ENCODE measurements at places on chromosomes 7 and 10.
A peak's percentile ranks its signal among the peaks of the same experiment; 100 is the strongest.

DNA sequence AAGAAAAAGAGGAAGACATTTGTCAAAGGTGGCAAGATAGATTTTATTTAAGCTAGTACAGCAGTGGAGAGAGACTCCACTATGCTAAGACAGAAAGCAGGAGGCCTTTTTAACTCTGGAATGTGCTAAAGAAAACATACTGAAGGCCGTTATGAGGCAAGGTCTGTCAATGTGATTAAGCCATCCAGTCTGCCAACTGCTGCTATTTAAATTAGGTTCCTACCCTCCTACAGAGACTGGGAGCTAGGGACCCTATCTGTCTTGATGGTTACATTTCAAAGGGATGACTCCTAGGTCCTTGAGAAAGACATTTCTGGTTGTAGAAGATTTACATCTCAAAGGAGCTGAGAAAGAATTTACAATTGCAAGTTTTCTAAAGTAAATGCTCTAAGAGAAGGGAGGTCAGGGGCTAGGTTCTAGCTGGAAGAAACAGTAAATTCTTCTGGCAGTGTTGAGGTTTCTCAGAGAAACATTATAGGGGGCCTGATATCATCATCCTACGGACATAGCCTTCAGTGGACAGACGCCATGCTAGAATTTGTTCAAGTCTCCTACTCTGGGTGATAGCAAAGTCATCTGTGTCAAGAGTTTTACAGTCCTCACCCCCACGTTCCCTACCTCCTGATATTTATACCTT lies 211.6 kb downstream of the PHF14 start:
- no peak for DNase-seq

GRCh38 chr10:103493362-103493915 lies at the start of gene NEURL1:
NEURL1 (plus strand) TSS chr10:103493705; CDS start chr10:103494388, 683 bp downstream.
- no peak for DNase-seq

- no peak for DNase-seq
Observed at GRCh38 chr10:121615435-121615793, 17.2 kb upstream of the FGFR2 start.

DNA sequence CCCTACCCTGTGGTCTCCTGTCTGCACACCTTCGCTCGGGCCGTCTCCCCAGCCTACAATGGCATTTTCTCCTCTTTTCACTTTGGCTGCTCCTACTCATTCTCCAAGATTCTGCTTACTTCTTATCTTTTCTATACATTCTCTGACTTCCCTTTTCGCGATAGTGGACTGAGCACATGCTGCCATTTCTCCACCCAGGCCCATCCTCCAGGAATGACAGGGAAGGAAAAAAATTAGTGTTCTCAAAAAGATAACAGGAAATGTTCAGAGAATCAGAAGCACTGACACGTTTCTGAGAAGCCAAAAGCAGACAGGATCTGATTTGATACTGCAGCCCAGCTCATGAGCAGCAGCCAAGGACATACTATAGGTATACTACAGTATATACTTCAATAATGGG lies 6.4 kb upstream of the ANXA11 start:
- no peak for DNase-seq

- no peak for DNase-seq
Observed at GRCh38 chr7:116571037-116571436, 46.2 kb downstream of the CAV1 start.

GRCh38 chr7:42914009-42914408 lies 2.1 kb upstream of the C7orf25 start:
- no peak for DNase-seq

DNA sequence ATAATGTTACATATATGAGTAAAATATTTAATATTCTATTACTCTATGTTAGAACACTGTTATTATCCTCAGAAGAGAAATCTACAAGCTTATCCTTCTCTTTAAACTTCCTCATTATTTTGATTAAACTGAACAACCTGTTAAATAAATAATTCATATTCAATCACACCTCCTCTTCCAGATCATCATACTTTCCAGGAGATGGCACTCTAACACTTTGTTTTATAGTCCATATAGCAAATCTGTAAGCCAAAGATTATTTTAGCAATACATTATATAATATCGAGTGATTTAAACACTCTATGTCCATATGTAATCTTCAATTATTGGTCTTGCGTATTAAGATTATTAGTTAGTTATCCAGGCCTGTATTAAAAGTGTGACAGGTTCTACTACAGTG lies 694.1 kb downstream of the ANKRD7 start:
- no peak for DNase-seq

GRCh38 chr10:30897048-30897447 lies 134.6 kb downstream of the ZNF438 start:
- no peak for DNase-seq

DNA sequence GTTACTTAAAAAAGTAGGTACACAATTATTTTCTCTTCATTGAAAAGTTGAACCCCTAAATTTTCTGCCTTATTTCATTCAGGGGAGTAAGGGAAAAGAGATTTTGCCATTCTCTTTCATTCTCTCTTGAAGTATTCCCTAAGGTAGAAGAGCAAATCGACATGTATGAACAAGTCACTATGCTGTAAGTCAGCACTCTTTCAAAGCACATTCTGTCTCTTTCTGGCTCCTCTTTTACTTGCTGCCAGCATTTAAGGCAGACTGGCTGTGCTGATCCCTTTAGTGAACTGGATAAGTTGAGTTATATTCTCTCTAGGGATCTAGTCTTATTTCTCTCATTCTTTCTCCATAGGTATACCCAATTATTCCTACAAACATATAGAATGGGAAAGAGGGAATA lies 222.3 kb upstream of the ZWINT start:
- no peak for DNase-seq

GRCh38 chr10:3786295-3787015 lies 1.4 kb upstream of the KLF6 start:
- DNase-seq: no peak

- DNase-seq: no peak
Observed at GRCh38 chr7:49481075-49481474, 292.4 kb upstream of the VWC2 start.

DNA sequence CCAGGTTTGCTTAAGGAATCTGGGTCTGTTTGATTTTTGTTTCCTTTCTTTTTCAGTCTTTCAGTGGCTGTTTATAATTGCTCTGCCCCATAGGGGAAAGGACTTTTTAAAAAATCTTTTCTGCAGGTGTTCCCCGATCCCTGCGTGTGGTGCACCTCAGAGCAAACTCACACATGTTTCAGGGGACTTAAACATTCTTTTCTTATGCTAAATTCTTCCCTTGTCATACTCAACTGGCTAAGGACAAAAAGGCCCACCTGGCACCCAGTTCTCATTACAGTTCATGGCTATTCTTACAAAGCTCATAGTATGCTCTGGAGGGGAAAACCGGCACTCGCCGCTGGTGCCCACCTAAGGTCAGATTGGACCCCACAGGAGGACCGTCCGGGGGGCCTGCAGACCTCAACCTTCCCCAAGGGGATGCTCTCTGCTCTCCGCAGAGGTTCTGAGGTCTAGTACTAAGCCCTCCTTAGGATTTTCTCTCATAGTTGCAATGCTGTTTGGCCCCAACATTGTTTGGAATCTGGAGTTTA lies 220.3 kb downstream of the HGF start:
- no peak for DNase-seq

GRCh38 chr7:34757570-34758110 lies 99.6 kb downstream of the NPSR1 start:
- no peak for DNase-seq

GRCh38 chr10:45420453-45421192 lies 46.6 kb downstream of the ALOX5 start:
- DNase-seq: peak; percentile 35

DNA sequence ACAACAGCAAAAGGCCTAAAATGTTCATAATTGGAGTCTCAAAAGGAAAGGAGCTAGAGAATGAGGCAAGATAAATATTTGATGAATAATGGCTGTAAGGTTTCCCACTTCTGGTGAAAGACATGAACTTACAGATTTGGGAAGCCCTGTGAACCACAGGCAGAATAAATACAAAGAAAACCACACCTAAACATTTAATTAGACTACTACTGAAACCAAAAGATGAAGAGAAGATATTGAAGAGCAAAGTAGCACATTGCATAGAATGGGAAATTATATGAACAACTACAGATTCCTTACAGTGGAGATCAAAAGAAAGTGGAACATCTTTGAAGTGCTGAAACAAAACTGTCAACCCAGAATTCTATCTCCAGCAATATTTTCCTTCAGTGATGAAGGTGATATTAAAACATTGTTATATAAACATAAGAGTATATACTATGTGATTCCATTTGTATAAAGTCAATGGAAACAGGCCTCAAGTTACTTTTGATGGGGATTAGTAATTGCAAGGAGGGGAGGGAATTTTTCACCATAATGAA lies 191.3 kb upstream of the KAT6B start:
- no peak for DNase-seq

DNA sequence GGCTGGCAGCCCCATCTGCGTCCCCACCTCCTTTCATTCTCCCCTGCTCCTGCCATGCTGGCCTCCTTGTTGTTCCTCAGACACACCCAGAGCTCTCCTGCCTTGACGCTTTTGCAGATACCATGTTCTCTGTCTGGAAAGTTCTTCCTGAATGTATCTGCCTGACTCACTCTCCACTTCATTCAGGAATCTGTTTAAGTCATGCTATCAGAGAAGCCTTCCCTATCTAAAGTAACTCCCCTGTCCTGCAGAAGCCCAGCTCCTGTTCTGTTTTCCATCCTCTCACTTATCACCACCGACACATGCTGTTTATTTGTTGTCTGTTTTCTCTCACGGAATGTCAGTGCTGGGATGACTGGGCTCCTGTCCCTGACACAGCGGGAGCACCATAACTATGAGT lies 82.0 kb downstream of the AFAP1L2 start:
- DNase-seq: no peak

- DNase-seq: no peak
Observed at GRCh38 chr7:142612237-142612881, 136.9 kb upstream of the PRSS1 start.

- DNase-seq: no peak
Observed at GRCh38 chr7:150502519-150502918, 12.2 kb upstream of the GIMAP7 start.

DNA sequence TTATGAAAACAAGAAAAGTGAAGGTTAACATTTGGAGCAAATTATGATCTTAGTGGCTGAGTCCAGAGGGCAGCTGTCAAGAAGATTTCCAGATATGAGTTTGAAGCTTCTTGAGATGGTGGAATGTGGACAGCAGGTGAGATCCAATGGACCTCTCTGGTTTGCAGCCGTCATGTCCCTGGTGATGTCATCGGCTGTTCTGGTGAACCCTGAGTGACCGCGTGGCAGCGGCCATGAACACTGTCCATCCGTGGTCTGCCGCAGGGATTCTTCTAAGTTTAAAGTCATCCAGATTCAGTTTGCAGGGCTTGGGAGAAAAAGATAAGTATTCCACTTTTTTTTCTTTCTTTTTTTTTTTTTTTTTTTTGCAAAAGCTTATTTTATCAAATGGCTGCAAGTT lies 15.8 kb upstream of the VIPR2 start:
- no peak for DNase-seq

GRCh38 chr10:34434119-34434594 lies 380.9 kb downstream of the PARD3 start:
- no peak for DNase-seq

- DNase-seq: no peak
Observed at GRCh38 chr10:8041992-8042720, 12.3 kb upstream of the GATA3 start.

DNA sequence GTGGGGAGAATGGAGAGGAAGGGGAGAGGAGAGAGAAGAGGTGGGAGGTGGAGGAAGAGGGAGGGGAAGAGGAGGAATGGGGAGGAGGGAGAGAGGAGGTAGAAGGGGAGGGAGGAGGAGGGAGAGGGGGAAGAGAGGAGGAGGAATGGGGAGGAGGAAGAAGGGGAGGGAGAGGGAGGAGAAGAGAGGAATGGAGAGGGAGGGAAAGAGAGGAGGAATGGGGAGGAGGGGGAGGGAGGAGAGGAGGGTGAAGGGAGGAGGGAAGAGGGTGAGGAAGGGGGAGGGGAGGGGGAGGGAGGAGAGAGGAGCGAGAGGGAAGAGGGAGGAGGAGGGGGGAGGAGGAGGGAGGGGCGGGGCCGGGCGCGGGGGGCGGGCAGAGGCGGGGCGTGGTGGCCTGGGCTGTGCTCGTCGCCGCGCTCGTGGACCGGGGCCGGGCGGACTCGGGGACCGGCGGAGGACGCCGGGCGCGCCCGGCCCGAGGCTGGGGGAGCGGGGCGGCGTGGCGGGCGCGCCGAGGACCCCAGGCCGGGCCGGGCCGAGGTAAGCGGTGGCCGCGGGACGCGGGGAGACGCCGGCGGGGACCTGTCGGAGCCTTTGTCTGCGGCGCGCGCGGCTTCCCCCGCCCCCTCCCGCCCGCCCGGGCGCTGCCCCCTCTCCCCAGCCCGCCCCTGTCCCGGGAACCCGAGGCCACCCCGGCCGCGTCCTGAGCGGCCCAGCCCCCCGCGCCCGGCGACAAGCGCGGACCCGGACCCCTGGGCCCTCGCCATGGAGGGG lies at the start of gene SLC29A4:
Gene SLC29A4, plus strand, starts transcription at position 401 of the 774 bp plus-strand sequence. CDS start 4,874 bp downstream, outside the sequence.
- DNase-seq: peak; percentile 24

- DNase-seq: no peak
Observed at GRCh38 chr10:17891435-17891834, 60.3 kb upstream of the SLC39A12 start.

- no peak for DNase-seq
Observed at GRCh38 chr10:48667960-48668590, 16.6 kb upstream of the WDFY4 start.

GRCh38 chr10:32346551-32347362 lies at the start of gene EPC1:
EPC1 (minus strand) TSS chr10:32347158; CDS start chr10:32346915, 243 bp downstream.
- DNase-seq: peak; percentile 68

GRCh38 chr10:129775681-129776080 lies 188.4 kb downstream of the EBF3 start:
- no peak for DNase-seq

DNA sequence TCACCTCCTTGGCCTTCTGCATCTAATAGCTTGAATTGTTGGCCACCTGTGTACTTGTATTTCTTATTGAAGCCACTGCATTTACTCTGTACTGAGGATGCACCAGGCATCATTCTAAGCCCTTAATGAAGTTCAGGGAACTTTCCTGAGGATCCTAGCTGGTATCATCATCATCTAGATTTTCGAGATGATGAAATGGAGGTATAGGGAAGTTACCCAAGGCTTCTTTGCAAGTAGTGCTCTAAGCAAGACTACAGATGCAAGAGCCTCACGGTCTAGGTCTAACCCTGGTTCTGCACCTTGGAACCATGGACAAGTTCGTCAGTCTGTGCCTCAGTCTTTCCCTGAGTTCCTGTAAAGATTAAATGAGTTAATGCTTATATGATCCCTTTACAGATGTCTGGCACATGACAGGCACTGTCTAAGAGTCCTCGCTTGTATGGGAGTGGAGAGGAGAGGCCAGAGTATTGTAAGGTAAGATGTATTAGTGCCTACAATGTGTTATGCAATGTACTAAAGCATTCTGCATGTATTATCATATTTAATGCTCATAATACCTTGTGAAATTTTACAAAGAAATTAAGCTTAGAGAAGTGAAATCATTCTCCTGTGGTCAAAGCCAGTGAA lies 145.1 kb downstream of the KCNMA1 start:
- DNase-seq: no peak

Data from activated CD8-positive, alpha-beta memory T cell treated with anti-CD3 and anti-CD28 coated beads for 1 hour (primary cell).